ENCODE measurements at places on chromosomes 12 and 14.

- peak; percentile 23 for DNase-seq
Observed at GRCh38 chr14:23299211-23299957, 3.3 kb downstream of the PPP1R3E start.

DNA sequence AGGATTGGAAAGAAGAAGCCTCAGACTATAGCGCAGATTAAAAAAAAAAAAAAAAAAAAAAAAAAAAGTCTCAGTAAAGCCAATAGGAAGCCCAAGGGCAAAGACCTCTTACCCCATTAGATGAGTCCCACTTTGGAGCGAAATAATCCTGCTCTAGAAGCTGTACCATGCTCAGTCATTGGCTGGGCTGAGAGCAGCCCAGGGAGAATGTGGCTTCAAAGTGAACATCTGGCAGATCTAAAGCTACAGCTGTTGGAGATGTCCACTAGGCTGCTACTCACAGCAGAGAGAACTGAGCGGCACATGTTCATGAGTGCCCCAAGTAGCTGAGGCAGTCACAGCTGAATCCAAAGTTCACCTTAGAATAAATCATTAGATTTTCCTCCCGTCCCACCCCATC, 560.9 kb downstream of the MED13L start:
- DNase-seq = no peak

- peak; percentile 58 for DNase-seq
Observed at GRCh38 chr14:33282331-33283230, 343.9 kb downstream of the NPAS3 start.

- no peak for DNase-seq
Observed at GRCh38 chr12:78641837-78642423, 222.6 kb upstream of the SYT1 start.

- DNase-seq = no peak
Observed at GRCh38 chr14:93103392-93104080, 12.2 kb downstream of the ITPK1 start.

DNA sequence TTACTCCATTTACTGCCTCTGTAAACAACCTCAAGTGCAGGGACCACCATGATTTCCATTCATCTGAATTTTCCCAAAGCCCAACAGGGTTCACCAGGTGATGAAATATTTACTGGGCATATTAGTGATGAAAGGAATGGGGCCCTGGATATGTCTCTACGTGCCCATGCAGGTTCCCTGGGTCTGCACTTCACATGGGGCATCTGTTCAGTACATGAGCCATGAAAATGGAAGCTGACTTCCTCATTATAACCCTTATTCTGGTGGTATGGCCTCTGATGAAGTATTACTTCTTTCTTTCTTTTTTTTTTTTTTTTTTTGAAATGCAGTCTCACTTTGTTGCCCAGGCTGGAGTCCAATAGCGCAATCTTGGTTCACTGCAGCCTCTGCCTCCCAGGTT, 26.5 kb upstream of the CORO1C start:
- no peak for DNase-seq

- DNase-seq = no peak
Observed at GRCh38 chr12:27682534-27682933, 13.7 kb upstream of the REP15 start.

GRCh38 chr12:105554856-105555255, 224.4 kb downstream of the C12orf75 start:
- DNase-seq = no peak

GRCh38 chr14:104442107-104442551, 137.4 kb upstream of the C14orf180 start:
- no peak for DNase-seq

DNA sequence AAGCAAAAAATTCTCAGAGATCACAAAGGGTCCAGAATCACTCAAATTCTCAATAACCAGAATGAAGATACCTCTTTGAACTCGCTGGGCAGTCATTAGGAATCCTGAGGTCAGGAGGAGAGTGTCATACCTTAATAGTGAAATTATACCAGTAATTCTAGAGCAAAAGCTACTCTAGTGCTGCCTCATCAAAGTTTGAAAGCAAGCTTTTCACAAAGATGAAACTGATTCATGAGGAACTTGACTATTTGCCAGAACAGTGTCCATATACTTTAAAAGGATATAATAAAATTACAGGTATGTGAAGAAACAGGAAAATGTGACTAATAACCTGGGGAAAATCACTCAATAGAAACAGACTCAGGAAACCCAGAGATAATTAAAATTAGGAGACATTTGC, 44.5 kb downstream of the EML5 start:
- DNase-seq = no peak

GRCh38 chr12:124227951-124228711, 66.8 kb upstream of the RFLNA start:
- no peak for DNase-seq

GRCh38 chr14:23347406-23348296, 5.0 kb downstream of the SLC22A17 start:
- no peak for DNase-seq

DNA sequence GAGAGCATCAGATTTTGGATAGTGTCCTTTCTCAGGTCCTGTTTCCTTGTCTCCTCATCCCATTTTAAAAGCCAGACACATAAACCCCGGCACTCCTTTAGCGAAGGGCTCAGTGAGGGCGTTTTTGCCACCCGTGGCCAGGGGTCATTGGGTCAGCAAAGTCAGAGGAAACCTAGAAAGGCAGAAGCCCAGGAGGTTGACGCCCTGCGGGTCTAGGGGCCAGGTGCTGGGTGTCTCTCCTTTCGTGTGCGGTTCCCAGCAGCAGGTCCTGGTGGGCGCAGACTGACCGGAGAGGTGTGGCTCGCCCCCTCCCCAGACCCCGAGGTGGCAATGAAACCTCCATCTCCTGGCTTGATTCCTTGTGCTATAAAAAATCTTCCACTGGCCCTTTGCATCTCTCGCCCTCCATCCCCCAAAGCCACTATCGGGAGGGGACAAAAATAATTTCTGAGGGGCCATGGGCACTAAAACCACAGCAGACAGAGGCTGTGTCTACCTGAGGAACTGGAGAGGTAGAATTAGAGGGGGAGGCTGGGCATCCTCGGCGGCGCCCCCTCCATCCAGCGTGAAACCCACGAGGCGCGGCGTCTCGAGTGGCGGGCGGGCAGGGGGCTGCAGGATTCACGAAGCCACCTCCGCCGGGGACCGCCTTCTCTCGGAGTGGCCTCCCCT, 858 bp upstream of the FRMD6 start:
- no peak for DNase-seq

GRCh38 chr12:115736360-115736759, 541.1 kb downstream of the MED13L start:
- DNase-seq = no peak

GRCh38 chr12:121452340-121452984, 52.5 kb downstream of the RNF34 start:
- peak; percentile 67 for DNase-seq

DNA sequence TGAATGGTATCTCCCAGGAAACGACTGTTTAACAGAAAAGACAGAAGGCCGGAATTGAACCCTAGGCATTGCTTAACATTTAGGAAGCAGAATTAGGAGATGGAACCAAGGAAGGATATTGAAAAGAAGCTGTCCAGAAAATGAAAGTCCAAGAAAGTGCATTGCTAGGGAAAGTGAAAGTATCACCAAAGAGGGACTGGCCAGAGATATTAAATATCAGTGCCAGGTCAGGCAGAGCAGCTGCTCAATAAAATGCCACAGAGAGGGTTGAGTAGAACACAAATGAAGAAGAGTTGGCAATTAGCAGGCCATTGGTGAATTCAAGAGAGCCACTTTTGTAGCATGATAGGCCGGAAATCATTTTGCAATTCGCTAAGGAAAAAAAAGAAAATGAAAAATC, 101.6 kb downstream of the CFAP54 start:
- DNase-seq = no peak

DNA sequence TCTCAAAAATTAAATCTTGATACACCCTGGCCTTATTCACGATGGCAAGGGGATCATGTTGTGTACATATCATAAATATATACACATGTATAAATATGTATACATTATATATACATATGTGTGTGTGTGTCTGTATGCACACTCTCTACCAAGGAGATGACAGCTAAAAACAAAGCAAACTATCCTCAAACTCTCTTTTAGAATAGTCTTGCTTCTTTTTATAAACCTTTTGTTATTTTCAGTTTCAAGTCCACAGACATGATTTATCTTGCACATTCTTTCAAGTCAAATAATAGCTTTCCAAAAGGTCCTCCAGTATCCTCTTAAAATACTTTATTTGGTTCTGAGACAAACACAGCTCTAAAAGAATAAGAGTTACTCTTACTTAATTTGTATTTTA, 8.4 kb downstream of the ANO6 start:
- no peak for DNase-seq

- no peak for DNase-seq
Observed at GRCh38 chr12:13471471-13471870, 274.9 kb downstream of the EMP1 start.

- DNase-seq = no peak
Observed at GRCh38 chr14:103848175-103849077, 1.1 kb upstream of the PPP1R13B start.

DNA sequence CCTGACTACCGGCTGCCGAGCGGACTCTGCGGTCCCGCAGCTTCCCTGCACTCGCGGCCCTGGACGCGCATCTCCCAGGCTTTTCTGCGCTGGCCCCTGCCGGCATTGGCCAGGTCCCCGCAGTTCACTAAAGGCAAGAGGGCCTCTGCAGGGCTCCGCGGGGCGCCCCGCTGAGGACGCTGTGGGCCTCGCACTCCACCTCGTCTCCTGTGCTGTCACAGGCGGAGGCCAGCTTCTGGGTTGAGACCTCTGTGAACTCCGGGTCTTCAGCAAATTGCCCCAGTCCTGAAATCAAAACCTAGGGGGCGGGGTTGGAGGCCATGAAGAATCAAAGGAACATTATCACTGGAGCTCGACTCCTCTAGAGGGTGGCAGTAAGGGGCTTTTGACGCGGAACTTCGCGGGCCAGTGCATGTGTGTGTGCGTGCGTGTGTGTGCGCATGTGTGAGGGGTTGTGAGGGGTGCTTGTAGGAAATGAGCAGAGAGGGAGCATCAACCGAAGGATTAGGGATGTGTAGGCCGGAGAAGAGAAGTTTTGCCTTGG, 68.5 kb upstream of the CAPRIN2 start:
- no peak for DNase-seq

DNA sequence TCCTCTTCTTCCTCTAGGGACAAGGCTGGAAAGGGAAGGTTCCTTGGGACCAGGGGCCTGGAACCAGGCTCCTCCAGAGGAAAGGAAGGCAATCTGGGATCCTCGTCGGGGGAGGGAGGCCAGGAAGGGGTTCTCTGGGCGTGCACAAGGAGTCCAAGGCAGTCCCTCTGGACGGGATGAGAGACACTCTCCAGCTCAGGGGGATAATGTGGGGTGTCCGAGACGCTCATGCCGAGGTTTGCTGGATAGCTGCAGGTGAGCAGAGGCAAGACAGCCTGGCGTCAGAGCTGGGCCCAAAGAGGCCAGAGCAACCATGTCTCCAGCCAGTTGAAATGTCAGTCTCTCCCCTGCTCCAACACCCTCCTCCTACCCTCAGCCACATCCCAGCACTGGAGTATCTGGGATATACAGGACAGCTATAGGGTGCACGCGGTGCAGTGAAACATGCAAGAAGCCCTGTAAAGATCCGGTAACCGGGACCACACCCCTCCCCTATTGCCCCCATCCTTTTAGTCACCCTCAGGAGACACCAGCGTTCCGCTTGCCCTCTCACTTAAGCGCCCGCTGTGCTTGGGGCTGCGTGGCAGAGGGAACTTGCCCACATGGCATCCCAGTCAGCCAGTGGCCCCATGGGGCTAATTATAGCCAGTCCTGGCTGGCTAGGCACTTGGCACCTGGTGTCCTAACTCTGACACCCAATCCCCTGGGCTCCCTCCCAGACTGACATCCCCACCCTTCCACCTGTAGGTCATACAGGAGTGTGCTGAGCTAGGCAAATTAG, at the start of gene KLHL33:
KLHL33 (minus strand) TSS at position 585 of the 781 bp plus-strand sequence; CDS start at position 230, 355 bp downstream.
- DNase-seq = no peak

DNA sequence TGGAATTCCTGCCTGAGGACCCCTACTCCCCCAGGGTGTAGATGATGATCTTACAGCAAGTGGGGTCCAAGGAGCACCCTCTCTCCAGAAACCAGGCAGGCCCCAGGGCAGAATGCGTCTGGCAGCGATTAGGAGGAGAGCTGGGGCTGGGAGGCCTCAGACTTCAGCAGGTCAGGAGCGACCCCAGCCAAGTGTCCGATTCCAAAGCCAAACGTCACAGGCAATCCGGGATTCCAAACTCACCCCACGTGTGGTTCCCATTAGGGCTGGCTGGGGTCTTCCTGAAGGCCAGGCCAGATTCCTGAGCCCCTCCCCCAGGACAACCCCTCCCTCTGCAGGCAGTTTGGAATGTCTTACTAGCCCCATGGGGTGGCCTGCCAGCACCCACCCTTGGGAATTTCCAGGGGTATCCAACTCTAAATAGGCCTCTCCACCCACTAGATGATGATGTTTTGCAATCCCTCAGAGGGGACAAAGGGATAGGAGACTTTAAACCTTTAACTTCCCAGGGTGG, 17.3 kb upstream of the FIGNL2 start:
- DNase-seq = no peak

DNA sequence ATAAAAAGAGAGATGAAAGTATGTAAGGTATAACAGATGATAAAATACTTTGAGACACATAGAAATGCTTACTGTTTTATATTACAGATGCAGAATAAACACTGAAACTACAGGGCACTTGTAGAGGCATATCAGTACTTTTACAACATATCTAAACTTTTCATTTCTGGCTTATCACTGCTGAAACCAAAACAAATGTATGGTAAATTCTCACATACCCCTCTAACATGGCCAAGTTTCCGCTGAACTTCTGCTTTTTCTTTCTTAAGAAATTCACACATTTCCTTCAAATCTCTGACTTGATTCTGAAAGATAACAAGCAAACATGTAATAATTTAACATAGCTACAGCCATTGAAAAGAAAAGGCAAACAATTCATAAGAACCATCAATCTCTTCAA, 33.3 kb upstream of the C12orf50 start:
- no peak for DNase-seq

- no peak for DNase-seq
Observed at GRCh38 chr14:105006831-105007592, 13.9 kb downstream of the CDCA4 start.
